ENCODE measurements at places on chromosomes 7 and 10.

DNA sequence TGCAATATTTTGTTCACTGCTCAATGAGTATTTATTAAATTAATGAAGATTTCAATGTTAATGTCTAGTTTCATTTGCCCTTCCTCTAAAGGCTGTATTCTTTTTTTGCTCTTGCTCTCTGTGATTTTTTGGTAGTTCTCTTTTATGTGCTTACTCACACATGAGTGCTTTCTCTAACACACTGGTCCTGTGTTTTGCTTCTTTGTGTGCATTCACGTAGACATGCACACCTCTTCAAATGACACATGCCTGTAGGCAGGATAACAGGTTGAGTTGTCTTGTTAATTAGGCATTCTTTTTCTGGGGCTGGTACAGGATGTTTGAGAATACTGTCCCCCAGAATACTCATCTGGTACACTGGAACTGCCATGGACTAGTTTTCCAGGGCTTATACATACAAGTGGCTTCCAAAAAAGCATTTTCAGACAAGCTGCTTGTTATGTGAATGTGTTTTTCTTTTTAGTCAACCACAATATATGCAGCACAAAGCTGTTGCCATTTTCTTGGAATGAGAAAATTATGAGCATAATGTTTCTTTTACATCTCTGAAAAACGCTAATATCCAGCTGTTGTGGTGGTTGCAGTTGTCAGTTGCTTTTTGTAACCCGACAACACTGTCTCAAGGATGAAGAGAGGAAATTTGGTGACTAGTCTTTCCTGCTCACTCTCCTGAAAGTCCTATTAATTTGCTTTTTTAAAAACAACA lies 416.4 kb downstream of the AUTS2 start:
- no peak for DNase-seq

DNA sequence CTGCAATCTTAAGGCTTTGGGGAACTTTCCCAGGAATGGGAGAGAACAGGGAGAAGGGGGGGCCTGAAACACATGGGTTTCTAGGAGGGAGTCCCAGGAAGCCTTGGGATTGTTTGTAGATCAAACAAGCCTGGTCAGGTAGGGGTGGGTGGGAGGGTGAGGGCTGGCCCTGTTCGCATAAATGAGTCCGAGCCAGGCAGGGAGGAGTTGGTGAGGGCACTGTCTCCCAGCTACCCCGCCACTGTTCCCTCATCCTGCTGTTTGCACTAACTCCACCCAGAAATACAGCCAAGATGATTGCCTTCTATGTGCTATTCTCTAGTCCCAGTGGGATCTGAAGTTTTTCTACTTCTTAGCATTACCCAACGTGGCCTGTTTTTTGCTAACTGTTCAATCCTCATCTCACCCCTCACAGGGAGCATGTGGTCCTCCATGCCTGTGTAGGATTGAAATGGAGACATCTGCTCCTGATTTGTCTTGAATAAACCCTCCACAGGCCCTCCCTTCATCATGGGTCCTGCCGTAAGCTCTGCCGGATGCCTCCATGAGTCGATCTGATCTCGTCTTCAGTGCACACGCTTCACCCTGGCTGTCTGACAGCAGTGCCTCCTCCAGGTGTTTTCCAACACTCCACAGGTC lies 257.0 kb downstream of the COBL start:
- DNase-seq: no peak

- DNase-seq: no peak
These were observed 9.2 kb downstream of the SKAP2 start for GRCh38 chr7:26854876-26855855.

DNA sequence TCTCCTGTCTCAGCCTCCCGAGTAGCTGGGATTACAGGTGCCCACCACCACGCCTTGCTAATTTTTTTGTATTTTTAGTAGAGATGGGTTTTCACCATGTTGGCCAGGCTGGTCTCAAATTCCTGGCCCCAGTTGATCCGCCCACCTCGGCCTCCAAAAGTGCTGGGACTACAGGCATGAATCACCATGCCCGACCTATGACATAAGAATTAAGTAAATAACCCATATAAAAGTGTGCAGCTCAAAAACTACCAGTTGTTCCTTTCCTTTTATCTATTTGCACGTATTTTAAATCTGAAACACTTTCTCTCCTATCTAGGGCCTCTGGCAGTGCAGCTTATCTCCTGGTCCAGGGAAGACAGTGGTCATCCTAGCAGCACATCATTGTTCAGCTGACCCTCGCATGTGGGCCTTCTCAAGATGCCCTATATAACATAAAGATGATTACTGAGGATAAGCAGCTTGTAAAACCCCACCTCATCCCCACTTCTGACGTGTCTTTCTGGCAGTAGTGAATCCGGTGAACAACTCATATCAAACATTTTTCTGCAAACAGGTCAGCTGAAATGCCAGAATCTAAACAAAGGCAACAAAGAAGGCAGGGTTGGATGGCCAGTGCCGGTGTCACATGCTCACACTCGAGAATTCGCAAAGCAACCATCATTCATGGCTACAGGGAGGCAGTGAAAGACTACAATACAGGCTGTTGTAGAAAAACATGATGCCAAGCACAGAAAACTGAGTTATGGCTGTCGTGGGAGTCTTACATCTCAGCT lies 36.0 kb upstream of the KCNIP2 start:
- DNase-seq: no peak

DNA sequence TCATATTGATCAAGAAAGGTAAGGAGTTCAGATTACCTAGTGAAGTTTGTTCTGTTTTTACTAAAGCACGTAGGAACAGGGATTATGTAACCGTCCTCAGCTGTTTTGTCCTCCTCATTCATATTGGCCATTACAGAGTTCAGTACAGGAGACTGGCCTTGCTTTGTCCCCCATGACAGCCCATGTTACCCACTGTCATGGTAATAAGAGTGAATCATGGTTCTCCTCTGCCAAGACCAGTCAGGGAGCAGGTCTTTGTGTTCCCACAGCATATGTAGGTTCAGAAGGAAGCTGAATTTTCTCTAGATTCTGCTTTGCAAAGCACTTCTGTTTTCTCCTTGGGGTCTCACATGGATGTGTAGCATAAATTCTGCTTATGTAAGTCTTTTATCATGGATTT lies 106.2 kb upstream of the GPR141 start:
- DNase-seq: no peak

GRCh38 chr10:78700413-78700812 lies 368.4 kb upstream of the ZMIZ1 start:
- DNase-seq: no peak

DNA sequence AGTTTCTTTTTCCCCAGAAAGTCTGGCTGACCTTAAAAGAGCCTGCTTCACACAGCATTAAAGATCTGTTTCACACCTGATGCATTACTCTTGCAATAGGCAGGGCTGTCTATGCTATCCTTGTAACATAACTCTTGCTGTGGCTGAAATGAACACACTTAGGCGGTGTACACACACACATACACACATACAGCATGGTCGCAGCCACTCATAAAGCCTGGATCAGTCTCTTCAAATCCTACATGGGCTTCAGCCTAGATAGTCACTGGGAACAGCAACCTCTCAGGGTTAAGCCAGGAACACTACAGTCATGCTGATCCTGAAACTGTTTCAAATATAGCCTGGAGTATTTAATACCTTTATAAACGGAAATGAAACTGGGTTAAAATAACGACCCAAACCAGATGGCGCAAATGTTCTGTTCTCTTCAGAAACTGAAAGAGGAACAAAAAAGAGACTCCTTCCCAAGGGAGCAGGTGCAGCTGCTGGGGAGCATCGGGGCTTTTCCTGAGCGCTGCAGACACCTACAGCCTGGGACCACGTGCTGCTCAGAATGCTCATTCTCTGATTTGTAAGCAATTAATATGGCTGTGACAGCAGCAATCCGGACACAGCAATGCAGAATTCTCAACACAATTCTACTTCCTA lies 61.0 kb upstream of the SFMBT2 start:
- DNase-seq: no peak

DNA sequence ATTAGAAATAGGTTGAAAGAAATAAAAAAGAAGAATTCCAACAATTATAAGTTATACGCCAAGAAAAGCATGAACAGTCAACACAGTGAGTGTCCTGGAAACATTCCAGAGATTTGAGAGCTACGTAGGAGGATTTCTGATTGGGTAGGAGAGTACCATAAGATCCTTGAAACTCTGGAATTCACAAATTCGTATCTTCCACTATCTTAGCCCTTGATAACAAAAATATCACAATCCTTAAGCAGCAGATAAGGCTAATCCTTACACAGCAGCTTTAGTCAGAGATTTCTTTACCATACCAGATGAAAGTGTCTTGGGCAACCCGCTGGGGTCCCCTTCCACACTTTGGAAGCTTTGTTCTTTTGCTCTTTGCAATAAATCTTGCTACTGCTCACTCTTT lies 8.2 kb downstream of the TPK1 start:
- no peak for DNase-seq

DNA sequence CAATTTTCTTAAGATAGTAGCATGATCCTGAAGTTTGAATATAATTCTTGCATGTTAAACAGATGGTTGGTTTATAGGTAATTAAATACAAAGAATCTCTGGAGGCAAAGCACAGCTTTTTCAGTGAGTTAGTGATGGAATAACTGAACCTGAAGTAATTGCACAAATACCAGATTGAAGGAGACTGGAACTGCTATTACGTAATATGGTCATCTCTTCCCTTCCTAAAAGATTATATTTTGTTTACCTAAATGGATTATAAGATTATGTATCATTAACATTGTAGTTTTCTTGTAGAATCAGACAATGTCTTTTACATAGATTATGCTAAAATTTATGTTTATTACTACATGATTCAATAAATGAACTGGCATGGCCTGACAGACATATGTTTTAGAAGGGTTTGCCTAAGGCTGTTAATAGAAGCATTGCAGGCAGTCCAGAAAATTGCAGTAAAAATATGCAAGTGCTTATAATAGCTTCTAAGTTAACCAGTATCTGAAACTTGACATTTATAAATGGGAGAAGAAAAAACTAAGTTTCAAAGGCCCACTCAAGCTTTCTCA lies 35.8 kb upstream of the GPR37 start:
- no peak for DNase-seq

DNA sequence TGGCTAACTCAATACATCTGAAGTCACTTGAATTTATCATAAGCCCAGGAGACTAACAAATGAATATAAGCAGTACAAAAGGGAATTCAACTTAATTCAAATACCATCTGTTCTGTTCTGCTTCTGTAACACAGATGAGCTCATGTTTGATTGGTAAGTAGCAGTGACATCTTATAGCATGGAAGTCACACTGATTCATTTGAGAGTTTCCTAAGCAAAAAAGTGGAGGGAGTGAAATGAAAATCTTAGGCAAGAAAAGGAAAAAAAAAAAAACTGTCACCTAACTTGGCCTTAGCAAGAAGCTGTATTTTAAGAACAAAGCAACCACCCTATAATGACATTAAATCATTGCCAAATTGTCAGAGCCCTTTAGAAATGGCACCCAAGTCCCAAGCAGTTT lies 49.5 kb downstream of the SMURF1 start:
- no peak for DNase-seq

DNA sequence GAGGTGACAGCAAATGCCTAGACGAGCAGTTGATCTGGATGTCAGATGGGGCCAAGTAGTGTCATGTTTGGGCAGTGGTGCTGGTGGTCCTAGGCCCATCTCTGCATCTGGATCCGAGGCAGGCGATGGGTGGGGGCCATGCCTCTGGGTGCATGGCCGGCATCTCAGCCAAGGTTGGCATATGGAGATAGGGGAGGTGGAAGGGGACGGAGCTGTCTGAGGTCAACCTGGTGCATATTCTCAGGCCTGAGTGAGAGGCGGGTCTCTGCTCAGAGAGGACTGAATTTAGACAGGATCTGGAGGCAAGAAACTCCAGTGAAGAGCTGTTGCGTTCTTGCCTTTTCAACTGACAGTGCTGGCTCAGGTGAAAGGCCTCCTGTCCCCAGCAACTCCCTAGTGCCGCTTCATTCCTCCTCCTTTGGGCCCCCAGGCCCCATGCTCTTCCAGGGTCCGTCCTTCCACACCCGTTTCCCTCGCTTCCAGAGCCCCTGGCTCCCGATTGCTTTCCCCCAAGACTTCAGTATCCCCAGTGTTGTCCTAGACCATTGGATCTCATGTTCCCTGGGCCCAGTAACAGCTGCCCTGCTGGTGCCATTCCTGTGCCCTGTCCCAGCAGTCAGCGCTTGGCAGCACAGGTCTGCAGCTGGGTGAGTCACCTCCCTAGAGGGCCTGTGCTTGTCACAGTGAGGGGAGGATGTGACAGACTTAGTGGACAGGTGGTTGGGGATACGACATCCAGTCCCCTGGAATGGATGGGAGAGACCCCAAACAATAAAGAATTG lies 32.6 kb downstream of the GBX1 start:
- DNase-seq: no peak

GRCh38 chr10:109275960-109276359 lies 647.4 kb downstream of the XPNPEP1 start:
- DNase-seq: no peak

DNA sequence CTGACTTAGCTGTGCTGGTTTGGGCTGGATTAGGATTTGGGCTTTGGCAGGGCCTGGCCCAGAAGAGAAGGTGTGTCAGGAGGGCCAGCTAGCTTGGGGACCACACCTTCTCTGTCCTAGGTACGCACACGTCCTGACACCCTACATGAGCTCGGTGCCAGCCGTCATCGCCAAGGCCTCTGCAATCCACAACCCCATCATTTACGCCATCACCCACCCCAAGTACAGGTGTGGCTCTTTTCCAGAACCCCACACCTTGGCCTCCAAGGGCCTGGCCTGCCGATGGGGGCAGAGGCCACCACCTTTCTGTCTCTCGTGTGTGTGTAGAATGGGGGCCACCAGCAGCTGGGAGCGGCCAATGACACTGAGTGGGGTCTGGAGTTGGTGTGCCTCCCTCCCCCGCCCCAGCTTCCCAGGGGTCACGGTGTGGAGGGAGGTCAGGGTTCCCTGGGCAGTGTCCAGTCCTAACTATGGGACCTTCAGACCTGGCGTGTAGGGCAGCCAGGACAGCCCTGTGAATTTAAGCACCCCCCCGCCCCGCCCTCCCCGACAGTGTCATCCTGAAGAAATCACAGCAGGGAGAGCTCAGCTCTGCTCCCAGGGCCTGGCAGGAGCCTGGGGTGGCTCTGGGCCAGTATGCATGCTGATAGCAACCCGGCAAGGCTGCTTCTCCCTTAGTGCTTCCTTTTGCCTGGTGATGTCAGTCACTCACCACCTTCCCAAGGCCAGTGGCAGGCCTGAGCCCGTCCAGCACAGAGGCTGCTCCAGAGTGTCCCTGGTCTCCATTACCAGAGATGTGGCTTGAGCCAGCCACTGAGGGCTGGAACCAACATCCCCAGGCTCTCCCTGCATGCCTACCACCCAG lies 6.9 kb upstream of the LDB3 start:
- no peak for DNase-seq

GRCh38 chr10:42637142-42637541 lies 1.2 kb downstream of the ZNF33B start:
- no peak for DNase-seq

- DNase-seq: no peak
These were observed 83.3 kb upstream of the FAM20C start for GRCh38 chr7:109094-109493.

DNA sequence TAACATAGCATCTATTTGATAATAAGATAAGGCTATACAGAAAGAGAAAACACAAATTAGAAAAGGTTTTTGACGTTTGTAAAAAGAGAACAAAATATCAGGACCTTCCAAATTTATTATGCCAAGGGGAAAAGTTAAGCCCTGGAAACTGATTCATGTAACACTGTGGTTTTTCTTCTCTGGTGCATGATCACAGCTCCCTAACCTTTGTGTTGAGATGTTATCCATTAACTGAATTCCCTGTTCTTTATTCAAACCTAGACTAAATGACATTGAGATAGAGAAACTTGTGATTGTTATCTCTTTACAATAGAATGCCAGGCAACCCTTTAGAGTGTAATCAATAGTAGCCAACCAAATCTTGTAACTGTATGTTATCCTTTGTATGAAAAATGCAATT lies 141.5 kb upstream of the NRG3 start:
- DNase-seq: no peak

GRCh38 chr10:24622781-24623301 lies 100.8 kb downstream of the ARHGAP21 start:
- DNase-seq: no peak

All from T-helper 22 cell (primary cell).